ENCODE measurements at places on chromosomes 3 and 15.
A peak's percentile ranks its signal among the peaks of the same experiment; 100 is the strongest.

DNA sequence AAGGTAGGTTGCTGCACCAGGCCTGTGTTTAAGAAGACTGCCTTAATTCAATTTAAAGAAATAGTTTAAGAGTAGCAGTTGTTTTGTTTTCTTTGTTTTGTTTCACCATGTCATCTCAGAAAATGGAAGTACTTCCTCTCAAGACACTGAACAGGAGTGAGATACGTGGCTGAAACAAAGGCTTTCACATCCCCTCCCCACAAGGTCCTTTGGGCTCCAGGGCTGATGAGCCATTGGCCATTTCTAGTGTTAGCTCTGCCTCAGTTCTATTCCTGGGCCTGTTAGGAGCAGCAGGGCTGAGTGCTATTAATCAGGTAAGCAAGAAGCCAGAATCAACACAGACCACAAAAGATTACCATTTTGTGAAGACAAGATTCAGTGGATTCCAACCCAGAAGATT is 132.8 kb downstream of the KCNAB1 start:
- no peak for DNase-seq

- no peak for DNase-seq
Measured at GRCh38 chr15:29465196-29465595, 195.6 kb upstream of the NSMCE3 start.

- DNase-seq = no peak
Measured at GRCh38 chr3:137647179-137647578, 116.9 kb upstream of the SOX14 start.

DNA sequence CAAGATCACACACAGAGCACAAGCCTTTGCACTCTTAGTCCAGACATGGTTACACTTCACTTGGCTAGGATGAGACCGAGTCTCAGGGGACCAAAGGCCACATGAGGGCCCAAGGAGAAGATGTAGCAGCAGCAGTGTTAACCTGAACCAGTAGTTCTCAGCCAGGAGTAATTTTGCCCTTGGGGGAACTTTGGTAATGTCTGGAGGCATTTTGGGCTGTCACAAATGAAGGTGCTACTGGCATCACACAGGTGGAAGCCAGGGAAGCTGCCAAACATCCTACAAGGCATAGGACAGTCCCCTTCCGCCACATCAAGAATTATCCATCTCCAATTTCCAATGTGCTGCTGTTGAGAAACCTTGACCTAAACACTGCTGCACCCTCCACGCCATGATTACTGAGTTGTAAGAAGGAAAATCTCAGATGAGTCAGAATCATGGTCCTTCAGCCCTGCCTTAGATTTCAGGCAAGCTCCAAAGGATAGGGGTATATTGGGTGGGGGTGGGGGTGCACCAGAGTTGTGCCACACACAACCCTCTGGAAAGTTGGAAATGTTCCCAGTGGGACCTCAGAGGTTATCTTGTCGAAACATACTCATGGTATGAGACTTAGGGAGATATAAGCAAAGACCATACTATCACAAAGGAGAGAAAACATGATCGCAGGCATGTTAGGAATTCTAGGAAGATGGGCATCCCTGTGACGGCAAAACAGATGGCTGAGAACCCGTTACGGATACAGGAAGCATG is 36.2 kb downstream of the SEMA5B start:
- no peak for DNase-seq

- DNase-seq = no peak
Measured at GRCh38 chr15:43483297-43484128, 9.4 kb downstream of the TP53BP1 start.

- DNase-seq = no peak
Measured at GRCh38 chr3:185216607-185216958, 37.3 kb downstream of the EHHADH start.

DNA sequence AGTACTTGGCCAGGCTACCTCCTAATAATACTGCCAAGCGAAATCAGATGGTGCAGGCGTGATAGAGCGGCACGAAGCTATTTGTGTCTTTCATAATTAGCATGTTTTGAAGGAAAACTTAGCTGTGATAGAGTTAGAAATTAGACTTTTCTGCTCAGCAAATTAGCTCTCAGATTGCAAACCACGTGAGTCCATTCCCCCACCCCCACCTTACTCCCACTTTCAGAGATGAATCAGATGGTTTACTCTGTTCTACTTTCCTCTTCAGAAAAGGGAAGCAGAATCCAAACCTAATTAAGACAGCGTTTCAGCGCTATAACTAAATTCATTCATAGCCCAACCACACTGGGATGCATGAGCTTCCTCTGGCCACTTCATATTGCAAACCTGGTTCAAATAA is 214.6 kb downstream of the SLCO3A1 start:
- DNase-seq = no peak

- DNase-seq = no peak
Measured at GRCh38 chr3:12752102-12752501, 7.0 kb downstream of the TMEM40 start.

- no peak for DNase-seq
Measured at GRCh38 chr3:100581650-100582049, 27.8 kb upstream of the ADGRG7 start.

DNA sequence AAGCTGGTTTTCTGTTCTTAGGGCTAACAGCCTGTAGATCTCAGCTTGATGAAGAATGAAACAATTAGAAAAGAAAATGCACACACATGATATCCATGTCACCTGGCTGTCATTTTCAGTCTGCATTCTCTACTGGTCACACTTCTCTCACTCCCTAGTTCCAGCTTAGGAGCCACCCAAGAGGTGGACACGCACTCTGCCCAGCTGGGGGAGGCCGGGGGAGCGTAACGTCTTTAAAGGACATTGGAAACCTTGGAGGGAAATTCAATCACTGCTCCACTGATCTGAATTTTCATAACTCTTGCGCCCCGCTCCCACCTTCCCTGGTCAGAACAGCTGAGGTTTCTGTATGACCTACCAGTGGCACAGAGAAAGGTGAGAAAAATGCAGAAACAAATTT is 79.7 kb downstream of the RAB11A start:
- no peak for DNase-seq

DNA sequence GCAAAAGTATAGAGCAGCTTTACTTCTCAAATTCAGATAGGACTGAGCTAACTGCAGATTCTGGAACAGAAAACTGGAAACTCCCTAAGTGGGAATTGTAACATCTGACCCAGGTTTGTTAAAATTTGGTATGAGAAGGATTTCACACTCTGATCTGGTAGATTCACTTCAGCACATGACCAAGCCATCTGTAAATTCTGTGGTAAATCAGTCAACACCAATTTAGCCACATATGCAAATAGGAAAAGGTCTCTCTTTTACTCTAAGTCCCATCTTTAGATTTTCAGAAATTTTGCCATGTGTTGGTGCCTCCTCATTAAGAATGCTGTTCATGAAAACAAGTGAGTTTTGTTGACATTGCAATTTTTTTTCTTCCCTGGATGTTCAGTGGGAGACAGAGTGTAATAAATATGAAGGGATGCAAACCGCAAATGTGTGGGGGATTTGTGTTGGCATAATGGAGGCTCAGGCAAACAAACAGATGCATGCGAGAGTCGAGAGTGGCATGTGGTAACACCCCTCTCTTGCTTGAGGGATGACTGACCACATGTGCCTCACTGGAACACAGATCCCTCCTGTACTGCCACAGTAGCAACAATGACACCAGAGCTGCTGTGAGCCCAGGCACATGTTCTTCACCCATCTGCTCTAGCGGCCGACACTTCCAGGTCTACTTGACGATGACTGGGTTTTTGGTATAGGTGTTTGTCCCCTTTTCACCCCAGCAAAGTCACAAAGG is 146.6 kb downstream of the FEZF2 start:
- DNase-seq = no peak

GRCh38 chr3:108834551-108834950 is 12.0 kb downstream of the TRAT1 start:
- no peak for DNase-seq

DNA sequence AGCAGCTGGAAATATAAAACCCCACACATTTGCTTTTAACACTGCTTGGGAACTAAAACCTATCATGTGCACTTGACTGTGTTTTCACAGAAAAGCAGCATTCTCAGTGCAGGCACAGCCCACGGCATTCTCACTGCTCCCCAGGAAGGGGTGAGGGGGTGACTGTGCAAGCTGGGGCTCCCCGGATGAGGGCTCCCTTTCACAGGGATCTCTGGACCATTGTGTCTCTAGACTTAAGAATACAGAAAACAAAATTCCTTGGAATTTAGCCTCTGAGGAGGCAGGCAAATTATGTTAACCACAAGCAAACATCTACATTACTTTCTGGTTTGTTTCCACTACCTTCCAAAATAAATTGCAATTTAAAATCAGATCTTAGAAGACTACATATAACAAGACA is 100.3 kb downstream of the FSIP1 start:
- DNase-seq = no peak

DNA sequence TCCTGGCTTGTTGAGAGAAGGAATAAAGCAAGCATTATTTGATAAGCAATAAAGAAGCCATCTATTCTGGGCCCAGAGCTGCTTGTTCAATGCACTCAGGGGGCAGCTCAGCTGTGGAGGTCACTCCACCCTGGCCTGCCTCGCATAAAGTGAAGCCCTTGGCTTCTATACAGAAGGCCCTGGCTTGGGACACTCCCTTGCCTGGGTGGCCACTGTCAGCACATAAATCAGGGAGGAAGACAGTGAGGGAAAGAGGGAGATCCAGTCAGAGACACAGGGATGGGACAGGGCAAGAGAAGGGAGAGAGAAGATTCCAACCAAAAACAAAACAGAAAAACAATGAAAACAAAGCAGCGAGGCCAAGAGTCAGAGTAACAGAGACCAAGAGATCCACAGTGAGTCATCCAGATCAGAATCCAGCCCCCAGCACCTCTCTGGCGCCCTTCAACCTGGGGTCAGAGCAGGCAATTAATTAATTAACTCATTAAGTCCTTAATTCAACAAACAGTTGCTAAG is 11.8 kb downstream of the INSYN1 start:
- no peak for DNase-seq

GRCh38 chr3:125116311-125117080 is 60.7 kb upstream of the HEG1 start:
- DNase-seq = no peak

GRCh38 chr3:185744997-185745843 is 79.6 kb downstream of the IGF2BP2 start:
- no peak for DNase-seq

DNA sequence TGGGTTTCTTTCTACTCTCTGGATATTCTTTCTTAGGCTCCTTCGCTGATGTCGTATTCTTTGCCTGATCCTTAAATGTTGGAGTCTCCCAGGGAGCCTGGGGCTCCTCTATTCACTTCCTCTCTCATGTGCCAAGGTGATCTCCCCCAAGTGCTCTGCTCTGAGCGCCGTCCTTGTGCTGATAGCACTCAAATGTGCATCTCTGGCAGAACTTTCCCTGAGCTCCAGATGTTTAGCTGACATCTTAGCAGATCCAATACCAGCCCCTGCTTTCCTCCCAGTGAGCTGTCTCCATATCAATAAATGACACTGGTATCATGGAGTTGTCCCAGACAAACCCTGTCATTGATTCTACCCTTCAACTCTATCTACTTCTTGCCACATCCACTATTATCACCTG is 62.4 kb downstream of the NTRK3 start:
- DNase-seq = no peak

GRCh38 chr15:71999807-72000206 is 118.1 kb downstream of the MYO9A start:
- DNase-seq = no peak

- no peak for DNase-seq
Measured at GRCh38 chr15:58064082-58064979, 1.2 kb downstream of the ALDH1A2 start.

GRCh38 chr3:31550452-31551251 is 17.9 kb downstream of the STT3B start:
- DNase-seq = peak; percentile 16

GRCh38 chr15:39165020-39165706 is 415.7 kb upstream of the THBS1 start:
- no peak for DNase-seq

- DNase-seq = no peak
Measured at GRCh38 chr15:76972389-76973361, 22.3 kb upstream of the PSTPIP1 start.

DNA sequence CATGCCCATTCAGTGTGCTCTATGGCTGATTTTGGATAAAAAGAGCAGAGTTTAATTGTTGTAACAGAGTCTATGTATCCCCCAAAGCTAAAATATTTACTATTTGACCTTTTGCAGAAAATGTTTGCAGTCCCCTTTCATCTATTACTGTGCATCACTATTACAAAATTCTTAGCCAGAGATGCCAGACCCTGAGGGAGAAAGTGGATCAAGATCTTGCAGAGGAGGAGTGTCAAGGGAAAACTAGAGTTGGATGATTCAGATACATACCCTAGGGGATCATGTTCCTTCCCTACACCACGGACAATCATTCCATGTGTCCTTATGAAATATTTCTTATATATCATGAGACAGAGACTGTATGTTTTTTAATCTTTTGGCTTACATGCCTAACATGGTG is 68.6 kb upstream of the TPRG1 start:
- DNase-seq = no peak

- no peak for DNase-seq
Measured at GRCh38 chr15:66798426-66799061, 96.5 kb downstream of the SMAD6 start.

DNA sequence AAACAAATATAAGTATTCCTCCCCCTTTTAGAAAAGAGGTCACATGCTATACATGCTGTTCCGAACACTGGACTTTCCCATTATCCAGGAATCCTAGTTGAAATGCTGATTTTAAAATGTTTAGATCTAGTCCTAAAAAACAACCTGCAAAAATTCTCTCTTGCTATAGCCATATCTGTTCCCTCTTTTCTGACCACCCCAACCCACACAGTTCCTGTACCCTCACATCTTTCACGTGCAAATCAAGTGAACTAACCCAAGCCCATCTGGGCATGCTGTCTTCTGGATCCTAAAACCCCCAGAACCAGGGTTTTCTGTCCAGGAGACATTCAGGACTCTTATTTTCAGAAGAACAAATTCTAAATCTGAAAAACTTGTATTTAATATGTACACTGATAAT is 67.4 kb downstream of the RAD18 start:
- DNase-seq = no peak

- DNase-seq = no peak
Measured at GRCh38 chr3:195823280-195823679, 11.6 kb upstream of the MUC4 start.

DNA sequence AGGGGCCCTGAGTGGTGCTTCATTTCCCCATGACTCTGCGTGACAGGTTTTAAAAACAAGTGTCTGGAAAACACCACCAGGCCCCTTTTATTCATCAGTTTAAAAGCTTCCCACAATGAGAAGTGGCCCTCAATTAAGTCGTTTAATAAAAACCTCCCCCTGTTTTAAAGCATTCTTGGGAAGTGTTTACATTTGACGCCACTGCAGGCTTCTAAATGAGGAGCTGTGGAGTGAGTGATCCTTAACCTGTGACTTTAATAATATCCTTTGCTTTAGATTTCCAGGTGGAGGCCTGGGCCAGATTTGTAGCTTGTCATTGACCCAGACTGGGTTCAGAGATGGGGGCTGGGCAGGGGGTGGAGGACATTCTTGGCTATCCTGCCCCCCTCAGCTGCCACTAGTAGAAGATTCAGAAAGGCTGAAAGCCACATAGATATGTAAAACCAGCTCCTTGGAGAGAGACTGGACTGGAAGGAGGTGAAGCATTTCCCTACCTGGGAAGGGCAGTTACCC is 11.3 kb downstream of the CGNL1 start:
- DNase-seq = peak; percentile 82

GRCh38 chr15:67372543-67372942 is 118.0 kb downstream of the IQCH start:
- no peak for DNase-seq

- DNase-seq = no peak
Measured at GRCh38 chr15:67701669-67702068, 123.6 kb upstream of the SKOR1 start.

Measured in NCI-H748 treated with DMSO at 0.1 percent for 48 hours (cell line).